ENCODE measurements at places on chromosomes 2 and 18. TPM values are rescaled to one million over a fixed set of nuclear protein-coding genes. Genes with fewer than 3 reads are reported as not detected.

- DNase-seq = no peak
- peaks cover 8% of the 10 kb centered on the region for H3K27me3 ChIP-seq
- no peak overlapping the region for H3K4me3 ChIP-seq
- no peak overlapping the region for H3K27ac ChIP-seq
Observed at GRCh38 chr2:165295643-165296042, 56.4 kb downstream of the SCN2A start.

GRCh38 chr2:18435426-18436037 is 124.9 kb downstream of the RDH14 start:
- no peaks in the 10 kb centered on the region for H3K4me1 ChIP-seq
- peaks cover 2% of the 10 kb centered on the region for H3K27me3 ChIP-seq
- H3K4me3 ChIP-seq = no peak overlapping the region
- no peak overlapping the region for H3K27ac ChIP-seq
- no peaks in the 10 kb centered on the region for H3K36me3 ChIP-seq

The KCNS3 gene
- 0.07 TPM for total RNA-seq

The TUBA4B gene
- not detected for total RNA-seq

GRCh38 chr18:41713969-41714825 is 240.8 kb upstream of the PIK3C3 start:
- no peaks in the 10 kb centered on the region for H3K27me3 ChIP-seq
- no peaks in the 10 kb centered on the region for H3K4me1 ChIP-seq
- no peak overlapping the region for H3K27ac ChIP-seq
- DNase-seq = no peak
- H3K36me3 ChIP-seq = no peaks in the 10 kb centered on the region

- no peak overlapping the region for H3K27ac ChIP-seq
- H3K4me3 ChIP-seq = no peak overlapping the region
- H3K4me1 ChIP-seq = no peaks in the 10 kb centered on the region
- H3K27me3 ChIP-seq = no peaks in the 10 kb centered on the region
Observed at GRCh38 chr2:85660725-85661124, 7.3 kb downstream of the SFTPB start.

The UGT1A4 gene
- not detected for total RNA-seq

DNA sequence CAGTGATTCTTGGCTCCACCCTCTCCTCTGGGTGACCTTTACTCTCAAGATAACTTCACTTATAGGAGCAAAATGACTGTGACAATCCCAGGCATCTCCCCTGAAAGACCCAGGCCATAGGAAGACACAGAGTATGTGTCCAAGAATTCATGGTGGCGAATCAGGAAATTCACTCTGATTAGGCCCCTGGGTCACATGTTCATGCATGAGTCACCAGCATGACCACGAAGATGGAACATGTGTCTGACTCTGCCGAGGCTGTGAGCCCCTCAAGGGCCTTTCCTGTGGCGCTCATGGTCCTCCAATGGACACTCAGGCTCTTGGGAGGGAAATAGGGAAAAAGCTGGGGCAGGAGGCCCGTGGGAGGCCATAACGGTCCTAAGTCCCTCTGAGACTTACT is 74.0 kb upstream of the TEX51 start:
- no peak overlapping the region for H3K4me3 ChIP-seq
- no peaks in the 10 kb centered on the region for H3K4me1 ChIP-seq
- no peaks in the 10 kb centered on the region for H3K36me3 ChIP-seq

The ALK gene
- not detected for total RNA-seq

The SH3RF3 gene
- total RNA-seq = 0.39 TPM

- no peak overlapping the region for H3K27ac ChIP-seq
- no peak for DNase-seq
- H3K27me3 ChIP-seq = no peaks in the 10 kb centered on the region
- peaks cover 40% of the 10 kb centered on the region for H3K4me1 ChIP-seq
- H3K36me3 ChIP-seq = peaks cover 57% of the 10 kb centered on the region
- H3K4me3 ChIP-seq = no peak overlapping the region
Observed at GRCh38 chr18:49794743-49795142, 18.6 kb downstream of the ACAA2 start.

The SMPD4 gene
- total RNA-seq = 92.3 TPM

DNA sequence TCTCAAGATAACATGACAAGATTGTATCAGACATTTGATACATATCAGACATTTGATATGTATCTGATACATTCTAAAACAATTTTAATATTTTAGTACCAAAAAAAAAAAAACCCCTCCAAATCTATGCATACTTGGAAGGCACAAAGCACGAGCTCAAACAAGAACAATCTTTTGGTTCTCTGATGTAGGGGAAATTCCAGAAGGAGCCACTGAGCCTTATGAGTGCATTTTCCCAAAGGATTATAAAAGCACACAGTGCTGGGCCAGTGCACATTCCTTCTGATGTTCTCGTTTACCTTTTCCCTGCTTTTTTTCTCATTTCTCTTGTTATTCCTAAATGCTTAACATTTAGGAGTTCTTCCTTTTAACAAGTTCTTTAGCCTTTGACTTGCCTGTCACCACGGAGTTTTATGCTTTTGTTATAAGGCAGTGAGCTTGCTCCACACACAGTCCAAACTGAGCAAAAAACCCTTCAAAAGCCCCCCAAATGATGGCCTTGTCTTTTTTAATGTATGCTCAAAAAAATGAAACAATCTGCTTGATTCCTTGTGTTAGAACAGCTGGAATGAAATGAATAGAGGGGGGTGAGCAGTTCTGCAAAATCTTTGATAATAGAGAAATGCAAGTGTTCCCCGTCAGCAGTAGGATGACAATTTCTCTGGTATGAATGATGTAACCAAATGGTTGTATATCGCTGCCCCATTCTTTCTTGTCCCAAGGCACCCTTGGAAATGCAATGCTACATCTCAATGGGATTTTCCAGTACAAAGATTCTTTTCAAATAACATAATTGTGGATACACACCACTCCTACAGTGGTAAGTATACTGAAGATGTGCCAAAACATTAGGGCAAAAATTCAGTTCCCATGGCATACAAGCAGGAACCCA is 597.2 kb upstream of the ZEB2 start:
- no peak overlapping the region for H3K27ac ChIP-seq
- no peaks in the 10 kb centered on the region for H3K4me1 ChIP-seq
- no peaks in the 10 kb centered on the region for H3K27me3 ChIP-seq
- H3K36me3 ChIP-seq = no peaks in the 10 kb centered on the region
- no peak overlapping the region for H3K4me3 ChIP-seq

The C2orf78 gene
- not detected for total RNA-seq

- H3K36me3 ChIP-seq = no peaks in the 10 kb centered on the region
- no peak for DNase-seq
- H3K27ac ChIP-seq = no peak overlapping the region
- no peaks in the 10 kb centered on the region for H3K27me3 ChIP-seq
Observed at GRCh38 chr2:9178904-9179571, 27.6 kb upstream of the ASAP2 start.

DNA sequence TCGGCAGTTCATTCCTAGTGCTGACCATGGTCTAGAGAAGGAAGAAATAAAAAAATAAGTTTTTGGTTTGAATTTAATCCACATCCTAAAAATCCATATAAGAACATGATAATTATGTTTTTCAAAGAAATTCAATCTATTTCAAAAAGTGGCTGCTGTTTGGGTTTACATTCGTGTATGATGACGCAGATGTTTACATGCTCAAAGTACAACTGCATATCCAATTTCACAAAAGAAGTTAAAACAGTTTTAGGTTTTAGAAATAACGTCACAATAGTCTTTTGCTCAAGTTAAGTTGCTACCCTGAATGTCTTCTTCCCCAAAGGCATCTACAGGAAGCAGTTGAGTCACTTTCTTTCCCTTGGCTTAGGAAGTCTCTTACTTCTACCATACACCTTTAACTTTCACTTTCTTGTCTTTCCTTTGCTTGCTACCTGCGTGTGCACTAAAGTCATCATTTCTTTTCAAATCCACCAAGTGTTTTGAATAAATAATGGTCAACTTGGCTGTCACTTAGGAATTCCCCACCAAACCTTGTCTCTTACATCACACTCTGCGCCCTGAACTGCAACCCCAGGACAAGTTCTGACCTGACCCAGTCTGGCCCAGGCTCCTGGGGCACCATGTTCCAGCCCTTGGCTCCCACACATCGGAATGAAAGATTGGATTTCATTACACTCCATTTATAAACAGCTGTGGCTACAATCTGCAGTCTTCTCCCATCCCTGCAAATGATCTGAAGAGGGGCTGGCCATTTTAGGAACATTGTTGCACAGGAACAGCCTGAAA is 28.4 kb downstream of the FAM237A start:
- no peak overlapping the region for H3K27ac ChIP-seq
- no peak overlapping the region for H3K4me3 ChIP-seq
- peaks cover 3% of the 10 kb centered on the region for H3K27me3 ChIP-seq
- H3K36me3 ChIP-seq = no peaks in the 10 kb centered on the region
- no peaks in the 10 kb centered on the region for H3K4me1 ChIP-seq
- no peak for DNase-seq

The TMEM200C gene
- total RNA-seq = 0.07 TPM

DNA sequence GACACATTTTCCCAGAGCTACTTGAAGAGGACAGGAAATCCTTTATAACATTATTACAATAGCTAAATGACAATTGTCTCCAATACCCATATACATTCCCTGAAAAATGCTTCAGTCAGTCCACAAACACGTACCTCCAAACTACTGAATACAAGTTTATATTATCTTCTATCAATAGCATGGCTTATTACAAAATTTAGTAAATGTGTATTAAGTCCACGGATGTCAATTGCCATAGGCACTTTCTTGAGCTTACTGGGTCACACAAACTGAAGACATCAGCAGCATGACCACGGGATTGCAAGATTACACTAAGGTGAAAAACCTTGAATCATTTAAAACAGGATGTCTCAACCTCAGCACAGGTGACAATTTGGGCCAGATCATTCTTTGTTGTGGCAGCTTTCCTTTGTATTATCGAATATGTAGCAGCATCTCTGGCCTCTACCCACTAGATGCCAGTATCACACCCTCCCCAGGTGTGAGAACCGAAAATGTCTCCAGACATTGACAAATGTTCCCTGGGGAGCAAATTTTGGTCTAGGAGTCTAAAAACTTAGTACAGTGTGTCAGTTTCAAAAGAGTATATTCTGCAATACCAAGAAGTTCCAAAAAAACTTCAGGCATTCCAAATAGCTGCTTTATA is 1.4 kb downstream of the MBD2 start:
- H3K27me3 ChIP-seq = no peaks in the 10 kb centered on the region
- peak; percentile 37 for DNase-seq
- peaks cover 48% of the 10 kb centered on the region for H3K4me1 ChIP-seq
- peaks cover 30% of the 10 kb centered on the region for H3K36me3 ChIP-seq

DNA sequence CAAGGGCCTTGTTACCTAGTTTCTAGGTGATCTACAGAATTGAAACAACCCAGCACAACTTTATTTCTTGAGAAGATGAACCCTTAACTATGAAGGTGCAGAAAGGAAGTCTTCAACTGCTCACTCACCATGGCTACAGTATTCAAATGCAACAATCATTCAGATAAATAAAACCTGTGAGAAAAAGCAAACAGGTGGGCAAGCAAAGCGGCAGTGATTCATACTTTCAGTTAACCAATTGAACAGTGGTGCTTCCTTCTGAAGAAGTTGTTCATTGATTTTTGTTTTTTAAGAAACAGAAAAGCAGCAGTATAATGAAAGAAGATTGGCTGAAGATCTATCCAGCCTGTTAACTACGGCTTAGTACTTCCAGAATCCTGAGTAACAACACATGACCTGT is 43.5 kb downstream of the SLC35F5 start:
- no peak for DNase-seq
- H3K4me3 ChIP-seq = no peak overlapping the region
- no peaks in the 10 kb centered on the region for H3K27me3 ChIP-seq
- no peaks in the 10 kb centered on the region for H3K4me1 ChIP-seq
- H3K27ac ChIP-seq = no peak overlapping the region
- H3K36me3 ChIP-seq = peaks cover 9% of the 10 kb centered on the region

The PPP4R3B gene
- total RNA-seq = 74.6 TPM

DNA sequence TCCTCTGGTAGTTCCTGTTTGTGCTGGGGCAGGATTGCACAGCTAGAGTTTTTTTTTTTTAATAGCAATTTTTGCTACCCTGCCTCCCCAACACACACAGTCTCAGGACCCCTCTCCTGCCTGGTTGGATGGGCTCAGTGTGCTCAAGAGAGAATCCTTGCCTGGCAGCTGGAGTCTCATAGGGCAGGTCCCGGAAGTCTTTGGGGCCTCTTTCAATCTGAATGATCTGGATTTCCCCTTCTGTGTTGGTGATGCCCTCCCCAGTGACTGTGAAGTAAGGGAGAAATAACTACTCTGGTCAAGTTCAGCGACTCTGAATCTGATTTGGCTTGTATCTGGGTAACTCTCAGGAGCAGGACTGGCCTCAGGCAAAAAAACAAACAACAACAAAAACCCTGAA is 220.6 kb upstream of the LRRTM1 start:
- no peak overlapping the region for H3K4me3 ChIP-seq
- no peaks in the 10 kb centered on the region for H3K4me1 ChIP-seq
- DNase-seq = no peak
- H3K27me3 ChIP-seq = no peaks in the 10 kb centered on the region
- H3K36me3 ChIP-seq = no peaks in the 10 kb centered on the region

GRCh38 chr2:40095000-40095399 is 315.9 kb upstream of the THUMPD2 start:
- no peak overlapping the region for H3K4me3 ChIP-seq
- no peaks in the 10 kb centered on the region for H3K27me3 ChIP-seq
- H3K36me3 ChIP-seq = no peaks in the 10 kb centered on the region
- no peak overlapping the region for H3K27ac ChIP-seq
- H3K4me1 ChIP-seq = no peaks in the 10 kb centered on the region

DNA sequence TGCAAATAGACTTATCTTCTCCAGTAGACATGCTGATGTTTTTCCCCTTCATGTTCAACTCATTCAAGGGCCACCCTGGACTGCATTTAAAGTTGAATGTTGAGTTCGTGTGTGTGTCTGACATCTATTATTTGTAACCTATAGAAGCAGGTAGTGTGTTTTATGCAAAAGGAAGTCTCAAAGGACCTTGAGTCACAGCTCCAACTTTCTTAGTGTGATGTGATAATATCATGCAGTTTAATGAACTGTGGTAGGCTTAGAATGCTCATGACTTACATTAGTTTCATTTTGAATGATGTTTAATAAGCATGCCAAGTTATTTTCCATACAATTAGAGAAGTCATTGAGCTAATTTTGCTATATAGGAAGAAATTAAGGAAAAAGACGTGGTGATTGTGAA is 67.9 kb downstream of the CERS6 start:
- H3K36me3 ChIP-seq = no peaks in the 10 kb centered on the region
- H3K27me3 ChIP-seq = no peaks in the 10 kb centered on the region
- H3K27ac ChIP-seq = no peak overlapping the region
- peaks cover 17% of the 10 kb centered on the region for H3K4me1 ChIP-seq
- DNase-seq = no peak

- no peak for DNase-seq
- no peak overlapping the region for H3K27ac ChIP-seq
- no peaks in the 10 kb centered on the region for H3K27me3 ChIP-seq
- peaks cover 12% of the 10 kb centered on the region for H3K36me3 ChIP-seq
Observed at GRCh38 chr2:30484995-30485394, 37.9 kb downstream of the LCLAT1 start.

The CAVIN2 gene
- not detected for total RNA-seq
